ENCODE measurements at places on chromosomes 4 and X.
A peak's percentile ranks its signal among the peaks of the same experiment; 100 is the strongest.

DNA sequence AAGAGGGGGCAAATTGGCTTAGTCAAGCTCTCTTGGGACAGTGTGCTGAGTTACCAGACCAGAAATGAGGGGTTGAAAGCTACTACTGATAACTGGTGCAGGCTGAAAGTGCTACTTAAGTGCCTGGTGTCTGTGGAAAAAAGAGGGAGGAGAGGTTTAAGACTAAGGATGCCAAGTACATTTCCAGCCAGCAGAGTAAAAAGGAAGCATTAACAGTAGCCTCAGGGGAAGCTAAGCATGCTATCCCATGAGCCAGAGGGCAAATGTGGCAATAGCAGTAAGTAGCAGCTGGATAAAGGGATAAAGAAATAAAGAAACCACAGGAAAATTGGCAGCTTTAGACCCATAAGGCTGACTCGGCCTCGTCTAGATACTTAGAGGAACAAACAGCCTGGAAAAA, 196.3 kb upstream of the MAB21L2 start:
- no peak overlapping the region for H3K4me3 ChIP-seq
- peaks cover 21% of the 10 kb centered on the region for H3K36me3 ChIP-seq
- no peak for DNase-seq

DNA sequence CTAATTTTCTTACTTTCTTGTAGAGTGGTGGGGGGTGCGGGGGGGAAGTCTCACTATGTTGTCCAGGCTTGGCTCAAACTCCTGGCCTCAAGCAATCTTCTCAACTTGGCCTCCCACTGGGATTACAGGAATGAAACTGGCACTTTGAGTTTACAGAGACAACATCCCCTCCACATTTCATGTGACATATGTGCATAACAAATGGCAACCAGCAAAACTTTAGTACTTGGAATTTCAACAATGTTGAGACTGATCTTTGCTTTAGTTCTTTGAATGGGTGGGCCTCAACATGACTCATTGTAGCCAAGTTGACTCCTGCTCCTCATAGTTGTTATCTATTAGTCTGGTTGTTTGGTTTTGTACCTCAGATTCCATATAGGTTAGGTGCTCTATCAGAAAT, 11.4 kb upstream of the FMR1 start:
- H3K4me1 ChIP-seq = peaks cover 4% of the 10 kb centered on the region
- peaks cover 2% of the 10 kb centered on the region for H3K27me3 ChIP-seq
- no peak for DNase-seq
- H3K36me3 ChIP-seq = peaks cover 3% of the 10 kb centered on the region

- peak overlapping the region; percentile 17 for H3K27ac ChIP-seq
- H3K27me3 ChIP-seq = no peaks in the 10 kb centered on the region
- peaks cover 31% of the 10 kb centered on the region for H3K4me1 ChIP-seq
- H3K4me3 ChIP-seq = no peak overlapping the region
Measured at GRCh38 chr4:37837446-37837845, 11.0 kb downstream of the PGM2 start.

- no peak overlapping the region for H3K27ac ChIP-seq
- H3K4me1 ChIP-seq = peaks cover 7% of the 10 kb centered on the region
- H3K36me3 ChIP-seq = no peaks in the 10 kb centered on the region
- DNase-seq = no peak
Measured at GRCh38 chr4:147481577-147482109, 746 bp downstream of the EDNRA start.

DNA sequence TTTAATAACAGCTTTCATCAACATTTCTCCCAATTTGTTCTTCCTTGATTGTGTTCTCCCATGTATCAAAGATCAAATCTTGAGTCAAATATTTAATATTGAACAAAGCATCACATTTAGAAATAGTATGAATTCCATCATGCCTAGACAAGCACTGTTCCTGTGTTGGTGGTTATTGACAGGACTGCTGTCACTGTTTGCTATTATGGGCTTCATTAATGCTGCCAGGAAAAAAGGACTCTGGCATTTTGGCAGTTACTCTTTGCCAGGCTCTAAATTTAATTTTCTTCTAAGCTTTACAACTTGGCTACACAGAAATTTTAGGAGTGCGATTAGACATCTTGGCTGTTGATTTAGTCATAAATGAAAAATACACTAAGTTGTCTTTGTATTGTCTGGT, 295.9 kb upstream of the NRK start:
- no peak overlapping the region for H3K4me3 ChIP-seq
- H3K4me1 ChIP-seq = no peaks in the 10 kb centered on the region
- no peak for DNase-seq
- H3K27me3 ChIP-seq = no peaks in the 10 kb centered on the region
- no peaks in the 10 kb centered on the region for H3K36me3 ChIP-seq

DNA sequence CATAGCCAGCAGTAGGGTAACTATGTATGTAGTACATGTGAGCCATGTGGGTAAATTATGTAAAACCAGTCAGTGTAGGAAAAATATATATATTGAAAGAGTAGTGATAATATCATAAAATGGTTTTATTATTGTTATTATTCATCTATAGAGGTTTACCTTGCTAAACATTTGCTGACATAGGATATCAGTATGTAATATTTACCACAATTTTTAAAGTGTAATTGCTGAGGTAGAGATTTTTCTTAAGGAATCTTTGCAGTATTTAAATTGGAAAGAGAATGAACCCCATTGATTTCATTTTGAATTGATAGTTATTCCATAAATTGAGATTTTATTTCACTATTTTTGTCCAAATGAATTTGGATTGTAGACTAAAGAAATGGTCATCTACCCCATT, 27.1 kb downstream of the SLAIN2 start:
- H3K27ac ChIP-seq = no peak overlapping the region
- no peaks in the 10 kb centered on the region for H3K27me3 ChIP-seq
- no peak for DNase-seq
- H3K4me3 ChIP-seq = no peak overlapping the region

- no peaks in the 10 kb centered on the region for H3K27me3 ChIP-seq
- no peaks in the 10 kb centered on the region for H3K36me3 ChIP-seq
- no peak overlapping the region for H3K4me3 ChIP-seq
- DNase-seq = no peak
- no peak overlapping the region for H3K27ac ChIP-seq
Measured at GRCh38 chrX:126557151-126557550, 4.5 kb upstream of the DCAF12L1 start.

GRCh38 chr4:41656572-41657520, 91.7 kb downstream of the PHOX2B start:
- no peak for DNase-seq
- no peak overlapping the region for H3K4me3 ChIP-seq
- H3K27me3 ChIP-seq = peaks cover 13% of the 10 kb centered on the region
- no peak overlapping the region for H3K27ac ChIP-seq
- H3K4me1 ChIP-seq = peaks cover 6% of the 10 kb centered on the region

GRCh38 chr4:141569141-141569540, 67.2 kb upstream of the IL15 start:
- H3K27me3 ChIP-seq = no peaks in the 10 kb centered on the region
- no peak overlapping the region for H3K27ac ChIP-seq
- no peak overlapping the region for H3K4me3 ChIP-seq
- H3K36me3 ChIP-seq = no peaks in the 10 kb centered on the region
- H3K4me1 ChIP-seq = no peaks in the 10 kb centered on the region

GRCh38 chr4:168797738-168798375, 212.2 kb downstream of the CBR4 start:
- no peak overlapping the region for H3K27ac ChIP-seq

GRCh38 chrX:46791927-46792809, 33.2 kb upstream of the SLC9A7 start:
- DNase-seq = peak; percentile 36
- H3K27ac ChIP-seq = peak overlapping the region; percentile 37
- H3K4me1 ChIP-seq = peaks cover 19% of the 10 kb centered on the region
- no peak overlapping the region for H3K4me3 ChIP-seq
- H3K27me3 ChIP-seq = no peaks in the 10 kb centered on the region

- peaks cover 18% of the 10 kb centered on the region for H3K4me1 ChIP-seq
- H3K4me3 ChIP-seq = no peak overlapping the region
- DNase-seq = no peak
- H3K36me3 ChIP-seq = no peaks in the 10 kb centered on the region
- no peaks in the 10 kb centered on the region for H3K27me3 ChIP-seq
Measured at GRCh38 chrX:30822068-30822681, 66.9 kb downstream of the TAB3 start.

DNA sequence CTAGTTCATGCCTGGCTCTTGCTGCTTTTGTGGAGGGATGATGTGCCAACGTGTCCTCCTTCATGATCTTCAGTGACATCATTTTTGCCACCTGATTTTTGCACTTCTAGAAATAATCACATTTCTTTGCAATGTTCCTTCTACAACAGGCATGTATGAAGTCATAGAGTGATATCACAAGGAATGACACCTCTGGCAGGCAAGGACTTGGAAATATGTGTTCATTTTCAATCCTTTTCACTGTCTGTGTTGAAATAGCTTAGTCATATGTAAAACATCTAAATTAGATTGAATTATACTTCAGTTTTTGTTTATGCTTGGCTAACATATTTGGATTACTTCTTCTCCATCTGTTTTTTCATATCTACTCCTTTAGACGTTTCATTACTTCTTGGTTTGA, 221.2 kb upstream of the STK26 start:
- H3K27ac ChIP-seq = no peak overlapping the region
- H3K36me3 ChIP-seq = no peaks in the 10 kb centered on the region
- H3K4me3 ChIP-seq = no peak overlapping the region
- no peak for DNase-seq
- no peaks in the 10 kb centered on the region for H3K4me1 ChIP-seq

DNA sequence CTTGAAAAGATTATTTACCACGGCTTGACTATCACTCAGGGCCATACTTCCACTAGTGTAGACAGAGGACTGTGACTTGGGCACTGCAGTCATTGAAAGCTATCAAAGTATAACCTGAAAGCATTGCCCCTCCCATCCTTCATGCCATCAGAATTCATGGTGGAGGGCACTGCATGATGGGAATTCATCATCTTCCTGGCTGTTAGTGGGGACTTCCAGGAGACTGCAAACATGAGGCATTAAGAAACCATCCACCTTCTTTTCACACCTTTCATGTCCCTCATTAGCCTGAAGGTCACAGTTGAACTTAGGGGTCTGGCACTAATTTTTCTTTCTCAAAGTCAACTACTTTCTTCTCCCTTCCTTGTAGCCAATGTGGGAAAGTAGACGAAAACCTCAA, 25.8 kb downstream of the VSIG4 start:
- no peak overlapping the region for H3K4me3 ChIP-seq
- no peak for DNase-seq
- H3K4me1 ChIP-seq = peaks cover 62% of the 10 kb centered on the region
- no peaks in the 10 kb centered on the region for H3K36me3 ChIP-seq
- no peaks in the 10 kb centered on the region for H3K27me3 ChIP-seq

DNA sequence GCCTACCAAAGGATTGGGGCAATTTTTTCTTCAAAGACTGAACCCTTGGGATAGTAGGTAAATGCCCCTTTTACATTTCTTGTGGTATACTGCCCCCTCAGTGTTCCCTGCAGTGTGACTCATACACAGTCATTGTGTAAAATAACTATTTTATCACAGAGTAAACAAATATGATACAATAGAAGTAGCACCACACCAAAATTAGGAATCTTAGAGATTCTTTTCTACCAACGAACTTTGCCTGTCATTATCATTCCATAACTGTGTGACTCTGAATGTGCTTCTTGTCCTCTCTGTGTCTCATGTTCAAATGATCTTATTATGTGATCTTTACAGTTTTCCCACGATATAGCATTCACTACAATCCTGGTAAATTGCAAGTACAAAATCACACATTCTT, 517.0 kb downstream of the ZIC3 start:
- no peaks in the 10 kb centered on the region for H3K4me1 ChIP-seq
- no peak overlapping the region for H3K27ac ChIP-seq
- H3K27me3 ChIP-seq = no peaks in the 10 kb centered on the region
- no peak for DNase-seq

- H3K27me3 ChIP-seq = no peaks in the 10 kb centered on the region
- DNase-seq = no peak
- no peak overlapping the region for H3K4me3 ChIP-seq
- no peak overlapping the region for H3K27ac ChIP-seq
- no peaks in the 10 kb centered on the region for H3K36me3 ChIP-seq
- no peaks in the 10 kb centered on the region for H3K4me1 ChIP-seq
Measured at GRCh38 chrX:25976683-25977310, 161.3 kb upstream of the MAGEB18 start.
